Smooth muscle cell of trachea (primary cell): ENCODE measurements at places on chromosomes 7 and 10. TPM values are rescaled to one million over a fixed set of nuclear protein-coding genes. Genes with fewer than 3 reads are reported as not detected.

The DEPP1 gene
- 38.4 and 77.9 TPM in 2 replicates for total RNA-seq

The PTPRZ1 gene
- total RNA-seq, result 1.0 TPM in 1 of 2 replicates, not detected in the other

The BLVRA gene
- total RNA-seq, result 51.9 and 67.6 TPM in 2 replicates

The ASZ1 gene
- total RNA-seq, result not detected in 2 replicates

The AOC1 gene
- not detected in 2 replicates for total RNA-seq

The POLR2J2 gene
- 2.5 and 4.5 TPM in 2 replicates for total RNA-seq

The CRYGN gene
- 0.58 and 0.83 TPM in 2 replicates for total RNA-seq

The AKR1D1 gene
- total RNA-seq, result not detected in 2 replicates

The RBM17 gene
- 34.1 and 45.5 TPM in 2 replicates for total RNA-seq

The TM9SF3 gene
- 100 and 111 TPM in 2 replicates for total RNA-seq

The LEP gene
- not detected in 2 replicates for total RNA-seq

The ZNF488 gene
- total RNA-seq, result under 0.01 TPM in 1 of 2 replicates, not detected in the other

The PLEKHS1 gene
- total RNA-seq, result under 0.01 TPM in 1 of 2 replicates, not detected in the other

The ABCC2 gene
- 0.29 and 0.33 TPM in 2 replicates for total RNA-seq

The UCMA gene
- total RNA-seq, result not detected in 2 replicates

The PTN gene
- 35.4 and 36.9 TPM in 2 replicates for total RNA-seq

The MPP7 gene
- total RNA-seq, result under 0.01 and 0.29 TPM in 2 replicates
